NCI-H526 treated with DMSO at 0.1 percent for 48 hours (cell line): ENCODE measurements at places on chromosomes 12 and 14.

DNA sequence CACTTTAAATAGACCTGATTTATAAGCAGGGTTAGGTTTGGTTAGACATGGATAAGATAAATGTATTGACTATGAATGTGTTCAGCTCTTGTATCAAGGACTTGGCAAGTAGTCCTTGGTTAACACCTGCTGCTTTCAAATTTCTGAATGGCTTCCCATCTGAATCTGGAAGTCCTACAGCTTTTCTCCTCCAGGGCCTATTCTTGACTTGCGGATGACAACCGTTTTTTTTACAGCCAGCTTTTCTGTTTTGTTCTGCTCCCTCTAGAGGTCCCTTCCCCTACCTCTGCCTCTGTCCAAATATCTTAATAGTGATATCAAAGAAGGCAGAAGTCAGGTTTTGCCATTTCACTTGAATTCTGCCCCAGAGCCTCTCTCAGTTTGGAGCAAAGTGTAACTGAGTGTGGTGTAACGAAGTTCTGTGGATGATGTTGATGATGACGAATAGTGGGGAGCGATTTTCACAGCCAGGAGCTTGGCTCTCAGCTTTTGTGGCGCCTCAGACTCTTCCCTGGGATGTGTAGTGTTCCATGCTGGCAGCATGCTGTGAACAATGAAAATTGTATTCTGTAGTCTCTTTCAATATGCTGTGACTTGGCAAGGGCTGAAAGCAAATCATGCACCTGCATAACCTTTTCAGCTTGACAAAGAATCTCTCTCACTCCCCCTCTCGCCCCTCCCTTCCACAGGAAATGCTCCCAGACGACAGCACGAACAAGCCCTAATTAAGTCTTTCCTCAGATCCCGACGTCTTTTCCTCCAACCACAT is 5.0 kb upstream of the SLC4A8 start:
- no peak for DNase-seq

DNA sequence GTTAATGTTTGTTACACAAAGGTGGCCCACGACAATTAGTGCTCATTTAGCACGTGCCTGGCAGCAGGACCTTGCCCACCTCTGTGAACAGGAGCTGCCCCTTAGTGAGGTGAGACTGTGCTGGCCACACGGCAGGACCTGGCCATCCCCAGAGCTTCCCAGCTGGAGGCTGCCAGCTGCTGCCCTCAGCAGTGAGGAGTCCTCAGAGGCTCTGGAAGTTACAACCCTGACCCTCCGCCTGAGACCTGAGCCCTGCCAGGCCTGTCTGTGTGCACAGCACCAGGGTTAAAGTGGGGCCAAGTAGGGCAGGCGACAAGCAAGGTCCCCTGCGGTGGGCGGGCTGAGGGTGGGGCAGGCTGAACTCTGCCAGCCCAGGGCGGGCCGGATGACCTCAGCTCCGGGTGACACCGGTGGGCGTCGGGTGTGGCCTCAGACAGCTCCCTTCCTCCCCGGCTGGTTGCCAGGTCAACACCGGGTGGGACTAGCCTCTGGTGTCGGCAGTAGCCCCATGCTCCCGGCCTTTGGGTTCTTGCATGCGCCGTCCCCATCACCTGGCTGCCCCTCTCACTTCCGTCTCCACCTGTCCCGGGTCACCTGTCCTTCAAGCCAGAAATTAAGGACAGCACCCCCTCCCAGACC is 9.2 kb upstream of the LBHD2 start:
- DNase-seq = no peak

- peak; percentile 93 for DNase-seq
Observed at GRCh38 chr12:69932676-69933552, 107.9 kb downstream of the MYRFL start.

- no peak for DNase-seq
Observed at GRCh38 chr12:65420941-65421340, 142.5 kb downstream of the MSRB3 start.

DNA sequence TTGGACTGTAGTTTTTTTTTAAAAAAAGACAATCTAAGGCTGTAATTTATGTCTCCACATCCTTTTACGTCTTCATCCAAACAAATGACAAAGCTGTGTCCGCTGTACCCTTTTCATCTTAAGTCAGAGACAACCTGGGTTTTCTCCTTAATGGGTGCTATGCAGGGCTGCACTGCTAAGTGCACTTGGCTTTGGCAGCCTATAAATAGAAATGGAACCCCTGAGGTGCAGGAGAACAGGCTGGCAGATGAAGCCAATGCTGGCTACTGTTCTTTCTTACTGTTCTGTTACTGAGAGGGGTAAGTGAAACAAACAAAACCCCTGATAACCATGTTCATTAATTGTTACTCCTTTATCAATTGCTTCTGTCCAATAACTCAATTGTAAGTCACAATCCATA is 47.1 kb upstream of the KICS2 start:
- DNase-seq = no peak
